ENCODE measurements at places on chromosomes 4 and X. TPM values are rescaled to one million over a fixed set of nuclear protein-coding genes. Genes with fewer than 3 reads are reported as not detected.

OTUD6A gene
- not detected for total RNA-seq

EIF4E gene
- total RNA-seq = 97.7 TPM

- DNase-seq = no peak
- H3K27me3 ChIP-seq = no peaks in the 10 kb centered on the region
- peaks cover 4% of the 10 kb centered on the region for H3K36me3 ChIP-seq
These were observed 255.8 kb upstream of the GK2 start for GRCh38 chr4:79663865-79664264.

- no peaks in the 10 kb centered on the region for H3K36me3 ChIP-seq
- H3K4me3 ChIP-seq = no peak overlapping the region
- no peak overlapping the region for H3K27ac ChIP-seq
- no peaks in the 10 kb centered on the region for H3K27me3 ChIP-seq
These were observed 1434.3 kb upstream of the TENM3 start for GRCh38 chr4:180808862-180809261.

STS gene
- 7.8 TPM for total RNA-seq

GRCh38 chr4:99617374-99617773, 40.3 kb downstream of the C4orf54 start:
- H3K4me1 ChIP-seq = no peaks in the 10 kb centered on the region
- peaks cover 4% of the 10 kb centered on the region for H3K36me3 ChIP-seq
- no peak overlapping the region for H3K4me3 ChIP-seq
- H3K27me3 ChIP-seq = no peaks in the 10 kb centered on the region

DNA sequence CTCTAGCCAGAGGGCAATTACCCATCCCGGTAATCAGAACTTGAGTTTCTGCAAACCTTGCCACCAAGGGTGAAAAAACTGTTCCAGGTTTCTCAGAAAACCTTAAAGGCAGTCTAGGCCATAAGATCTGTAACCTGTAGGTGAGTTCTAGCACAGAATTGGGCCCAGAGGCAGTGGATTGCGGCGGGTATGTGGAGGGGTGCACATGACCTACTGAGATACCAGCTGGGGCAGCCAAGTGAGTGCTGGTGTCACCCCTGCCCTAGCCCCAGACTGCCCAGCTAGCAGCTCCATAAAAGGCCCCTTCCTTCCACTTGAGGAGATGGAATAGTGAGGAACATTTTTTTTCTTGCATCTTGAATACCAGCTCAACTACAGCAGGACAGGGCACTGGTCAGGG, 176.7 kb downstream of the SMARCA1 start:
- peaks cover 27% of the 10 kb centered on the region for H3K36me3 ChIP-seq
- H3K27me3 ChIP-seq = no peaks in the 10 kb centered on the region
- no peak overlapping the region for H3K4me3 ChIP-seq
- DNase-seq = no peak
- no peaks in the 10 kb centered on the region for H3K4me1 ChIP-seq

PGAM4 gene
- total RNA-seq = not detected

GRCh38 chr4:7306986-7307385, 114.6 kb downstream of the SORCS2 start:
- no peak for DNase-seq
- no peak overlapping the region for H3K27ac ChIP-seq
- H3K4me3 ChIP-seq = no peak overlapping the region
- H3K36me3 ChIP-seq = no peaks in the 10 kb centered on the region
- H3K4me1 ChIP-seq = peaks cover 2% of the 10 kb centered on the region

DNA sequence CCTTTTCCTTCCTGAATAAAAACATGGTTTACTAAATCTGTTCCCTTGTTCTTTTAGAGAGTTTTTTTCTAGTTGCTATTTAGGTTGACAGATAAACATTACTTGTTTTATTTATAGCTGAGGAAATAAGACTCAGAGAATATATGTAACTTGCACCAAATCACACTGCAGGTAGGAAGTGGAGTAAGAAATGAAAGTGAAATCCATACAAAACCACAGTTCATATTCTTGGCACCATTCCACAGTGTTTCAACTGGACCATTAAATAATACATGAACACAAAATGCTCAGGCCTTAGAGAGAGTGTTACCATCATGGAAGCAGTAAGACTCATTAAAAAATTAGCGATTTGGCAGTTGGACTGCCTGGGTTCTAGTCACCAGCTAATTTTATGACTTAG, 326.9 kb upstream of the SLIT2 start:
- DNase-seq = no peak
- no peaks in the 10 kb centered on the region for H3K27me3 ChIP-seq
- H3K4me1 ChIP-seq = no peaks in the 10 kb centered on the region
- H3K4me3 ChIP-seq = no peak overlapping the region
- no peaks in the 10 kb centered on the region for H3K36me3 ChIP-seq

GRCh38 chr4:4578981-4579380, 37.1 kb upstream of the STX18 start:
- no peak overlapping the region for H3K4me3 ChIP-seq
- peaks cover 5% of the 10 kb centered on the region for H3K4me1 ChIP-seq
- H3K27me3 ChIP-seq = peaks cover 4% of the 10 kb centered on the region

DNA sequence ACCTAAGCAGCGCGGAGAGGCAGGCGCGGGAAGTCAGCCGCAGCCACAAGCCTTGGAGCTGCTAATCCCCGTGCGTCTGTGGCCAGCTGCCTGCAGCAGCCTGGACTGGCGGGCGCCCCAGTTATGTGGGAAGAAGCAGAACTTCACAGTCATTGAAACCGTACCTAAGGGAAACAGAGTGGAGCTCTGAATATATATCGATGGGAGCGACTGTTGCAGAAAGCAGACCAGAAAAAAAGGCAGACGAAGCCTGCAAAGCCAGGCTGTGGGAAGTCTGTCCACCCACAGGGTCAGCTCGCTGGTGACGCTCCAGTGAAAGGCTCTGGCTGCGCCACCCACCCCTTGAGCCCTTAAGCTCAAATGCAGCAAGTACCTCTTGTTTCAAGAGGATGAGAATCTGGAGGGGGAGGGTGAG, 24.7 kb downstream of the KCNE5 start:
- no peak overlapping the region for H3K27ac ChIP-seq
- H3K36me3 ChIP-seq = no peaks in the 10 kb centered on the region
- no peaks in the 10 kb centered on the region for H3K27me3 ChIP-seq
- no peak overlapping the region for H3K4me3 ChIP-seq

DNA sequence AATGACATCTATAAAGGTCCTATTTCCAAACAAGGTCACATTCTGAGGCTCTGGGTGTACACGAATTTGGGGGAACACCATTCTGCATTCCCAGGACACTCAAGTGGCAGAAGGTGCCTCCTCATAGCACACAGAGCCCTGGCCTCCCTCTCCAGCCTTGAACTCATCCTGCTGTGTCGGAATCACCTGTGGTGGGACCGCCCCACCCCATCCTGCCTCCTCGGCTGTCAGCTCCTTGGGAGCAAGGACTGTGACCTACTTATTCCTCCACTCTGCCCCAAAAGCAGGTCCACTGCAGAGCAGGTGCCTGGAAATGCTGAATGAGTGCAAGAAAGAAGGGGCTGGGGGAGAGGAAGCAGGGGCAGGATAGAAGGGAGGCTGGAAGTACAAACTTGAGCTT, 33.5 kb downstream of the HTRA3 start:
- no peak overlapping the region for H3K27ac ChIP-seq
- no peak for DNase-seq
- no peaks in the 10 kb centered on the region for H3K36me3 ChIP-seq
- no peaks in the 10 kb centered on the region for H3K4me1 ChIP-seq
- H3K4me3 ChIP-seq = no peak overlapping the region

GRCh38 chr4:55912249-55912648, 36.5 kb upstream of the CEP135 start:
- no peaks in the 10 kb centered on the region for H3K36me3 ChIP-seq
- no peaks in the 10 kb centered on the region for H3K4me1 ChIP-seq
- no peaks in the 10 kb centered on the region for H3K27me3 ChIP-seq
- no peak for DNase-seq

DNA sequence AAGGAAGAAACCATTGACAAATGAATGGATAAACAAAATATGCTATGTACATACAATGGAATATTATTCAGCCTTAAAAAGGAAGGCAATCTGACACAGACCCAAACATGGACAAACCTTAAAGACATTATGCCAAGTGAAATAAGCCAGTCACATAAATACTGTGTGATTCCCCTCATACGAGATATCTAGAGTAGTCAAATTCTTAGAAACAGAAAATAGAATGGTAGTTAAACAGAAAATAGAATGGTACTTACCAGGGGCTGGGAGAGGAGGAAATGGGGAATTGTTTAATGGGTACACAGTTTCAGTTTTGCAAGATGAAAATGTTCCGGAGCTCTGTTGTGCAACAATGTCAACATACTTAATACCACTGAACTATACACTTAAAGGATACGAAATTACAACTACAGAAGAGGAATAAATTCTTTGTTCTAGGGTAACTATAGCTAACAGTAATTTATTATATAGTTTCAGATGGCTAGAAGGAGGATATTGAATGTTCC, 47.8 kb upstream of the DUSP21 start:
- H3K4me3 ChIP-seq = no peak overlapping the region
- no peak overlapping the region for H3K27ac ChIP-seq
- H3K36me3 ChIP-seq = no peaks in the 10 kb centered on the region
- no peaks in the 10 kb centered on the region for H3K27me3 ChIP-seq
- no peak for DNase-seq
- H3K4me1 ChIP-seq = no peaks in the 10 kb centered on the region

GRCh38 chrX:5086388-5086787, 1142.3 kb downstream of the NLGN4X start:
- H3K4me1 ChIP-seq = peaks cover 3% of the 10 kb centered on the region
- no peaks in the 10 kb centered on the region for H3K36me3 ChIP-seq
- H3K4me3 ChIP-seq = no peak overlapping the region
- no peak overlapping the region for H3K27ac ChIP-seq

UGT2B10 gene
- total RNA-seq = not detected

USP51 gene
- total RNA-seq = 8.1 TPM

ADH5 gene
- total RNA-seq = 213 TPM

DNA sequence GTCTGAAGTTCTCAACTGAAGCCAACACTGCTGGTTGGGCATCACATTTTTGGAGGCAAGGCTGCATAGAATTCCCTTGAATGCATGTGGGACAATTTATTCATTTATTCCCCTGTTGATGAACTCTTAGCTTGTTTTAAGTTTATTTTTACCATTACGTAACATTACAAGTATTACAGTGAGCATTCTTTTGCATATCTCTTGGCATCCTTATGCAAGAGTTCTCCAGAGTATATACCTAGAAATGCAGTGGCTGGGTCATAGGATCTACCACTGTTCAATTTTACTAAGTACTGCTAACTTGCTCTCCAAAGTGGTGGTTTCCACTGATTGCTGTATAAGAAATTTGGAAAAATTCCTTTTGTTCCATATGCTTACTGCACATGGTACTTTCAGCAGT, 66.5 kb downstream of the UCHL1 start:
- peaks cover 3% of the 10 kb centered on the region for H3K27me3 ChIP-seq
- no peaks in the 10 kb centered on the region for H3K36me3 ChIP-seq
- H3K4me1 ChIP-seq = peaks cover 10% of the 10 kb centered on the region
- H3K4me3 ChIP-seq = no peak overlapping the region
- DNase-seq = no peak

GAGE1 gene
- not detected for total RNA-seq

DNA sequence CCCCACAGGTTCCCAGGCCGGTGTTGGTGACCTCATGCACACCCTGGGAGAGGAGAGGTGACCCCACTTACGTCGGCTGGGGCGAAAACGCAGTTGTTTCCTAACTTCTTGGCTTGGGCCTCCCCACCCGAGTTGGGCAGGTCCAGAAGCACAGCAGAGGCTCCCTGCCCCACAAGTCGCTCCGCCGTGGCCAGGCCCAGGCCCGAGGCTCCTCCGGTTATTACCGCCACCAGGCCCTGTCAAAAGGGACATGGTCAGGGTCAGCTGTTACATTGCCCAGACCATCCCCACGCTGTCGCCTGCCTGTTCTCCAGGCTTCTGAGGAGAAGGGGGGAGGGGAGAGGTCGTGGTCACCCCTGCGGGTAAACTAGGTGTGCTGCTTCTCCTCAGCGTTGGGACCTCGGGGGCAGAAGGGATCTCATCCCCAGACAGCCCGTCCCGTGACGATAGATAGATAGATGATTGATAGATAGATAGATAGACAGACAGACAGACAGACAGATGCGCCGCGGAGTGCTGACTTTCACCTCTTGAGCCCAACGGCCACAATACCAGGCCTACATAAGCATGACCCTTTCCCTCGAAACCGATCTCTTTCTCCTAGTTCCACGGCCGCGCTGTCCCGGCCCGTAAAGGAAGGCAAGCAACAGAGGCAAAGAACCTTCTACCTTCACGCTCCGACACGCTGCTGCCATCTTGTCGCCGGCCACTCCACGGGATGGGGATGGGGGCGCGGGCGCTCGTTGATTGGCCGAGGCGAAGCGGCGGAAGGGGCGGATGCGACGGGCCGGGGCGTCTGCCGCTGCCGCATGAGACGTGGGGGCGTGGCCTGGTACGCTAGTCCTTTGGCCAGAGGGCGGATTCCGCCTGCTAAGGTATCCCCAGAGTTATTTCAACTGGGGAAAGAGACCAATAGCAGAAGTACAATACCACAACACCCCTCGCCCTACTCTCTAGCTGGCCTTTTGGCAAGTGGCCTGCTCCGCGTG, at the start of gene HSD17B10:
TSS of gene HSD17B10 (minus strand) at position 720 of the 989 bp plus-strand sequence. CDS start at position 695, 25 bp downstream.
- H3K27ac ChIP-seq = peak within 1 kb of the TSS; percentile 87
- H3K4me3 ChIP-seq = peak within 1 kb of the TSS; percentile 95

GRCh38 chr4:68342134-68342533, 7.8 kb downstream of the YTHDC1 start:
- H3K4me1 ChIP-seq = peaks cover 47% of the 10 kb centered on the region
- DNase-seq = no peak
- peaks cover 12% of the 10 kb centered on the region for H3K36me3 ChIP-seq
- H3K4me3 ChIP-seq = no peak overlapping the region
- peak overlapping the region; percentile 0 for H3K27ac ChIP-seq
- no peaks in the 10 kb centered on the region for H3K27me3 ChIP-seq

DNA sequence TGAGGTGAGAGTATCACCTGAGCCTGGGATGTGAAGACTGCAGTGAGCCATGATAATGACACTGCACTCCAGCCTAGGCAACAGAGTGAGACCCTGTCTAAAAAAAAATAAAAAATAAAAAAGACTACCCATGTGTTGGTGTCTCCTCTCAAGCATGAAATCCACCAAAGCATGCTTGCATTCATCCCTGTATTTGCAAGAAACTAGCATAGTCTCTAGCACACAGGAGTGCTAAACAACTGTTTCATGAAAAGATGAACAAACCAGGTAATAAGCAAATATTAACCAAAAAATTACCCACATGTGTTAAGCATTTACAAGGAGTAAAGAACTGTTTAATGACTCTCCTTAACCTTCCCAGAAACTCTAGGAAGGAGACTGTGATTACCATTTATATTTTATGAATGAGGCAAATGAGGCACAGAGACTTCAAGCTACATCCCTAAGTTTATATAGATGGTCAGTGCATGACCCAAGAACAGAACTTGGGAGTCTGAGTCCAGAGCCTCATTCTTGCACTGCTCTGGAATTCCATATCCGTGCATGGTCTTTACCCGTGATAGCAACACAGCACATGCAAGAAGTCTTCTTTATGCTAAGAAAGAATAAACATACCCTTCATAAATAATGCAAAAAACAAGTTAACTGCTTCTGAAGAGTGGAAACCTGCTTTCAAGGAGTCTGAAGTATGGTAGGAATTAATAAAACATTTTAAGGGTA, 186.1 kb upstream of the STS start:
- H3K4me1 ChIP-seq = peaks cover 10% of the 10 kb centered on the region
- H3K4me3 ChIP-seq = no peak overlapping the region
- no peaks in the 10 kb centered on the region for H3K27me3 ChIP-seq
- no peak overlapping the region for H3K27ac ChIP-seq
- peaks cover 7% of the 10 kb centered on the region for H3K36me3 ChIP-seq
- no peak for DNase-seq

SPIN3 gene
- 26.1 TPM for total RNA-seq

MAGEA11 gene
- not detected for total RNA-seq
